SK-N-SH (cell line): ENCODE measurements at places on chromosomes 16 and 17. TPM values are rescaled to one million over a fixed set of nuclear protein-coding genes. Genes with fewer than 3 reads are reported as not detected.

DNA sequence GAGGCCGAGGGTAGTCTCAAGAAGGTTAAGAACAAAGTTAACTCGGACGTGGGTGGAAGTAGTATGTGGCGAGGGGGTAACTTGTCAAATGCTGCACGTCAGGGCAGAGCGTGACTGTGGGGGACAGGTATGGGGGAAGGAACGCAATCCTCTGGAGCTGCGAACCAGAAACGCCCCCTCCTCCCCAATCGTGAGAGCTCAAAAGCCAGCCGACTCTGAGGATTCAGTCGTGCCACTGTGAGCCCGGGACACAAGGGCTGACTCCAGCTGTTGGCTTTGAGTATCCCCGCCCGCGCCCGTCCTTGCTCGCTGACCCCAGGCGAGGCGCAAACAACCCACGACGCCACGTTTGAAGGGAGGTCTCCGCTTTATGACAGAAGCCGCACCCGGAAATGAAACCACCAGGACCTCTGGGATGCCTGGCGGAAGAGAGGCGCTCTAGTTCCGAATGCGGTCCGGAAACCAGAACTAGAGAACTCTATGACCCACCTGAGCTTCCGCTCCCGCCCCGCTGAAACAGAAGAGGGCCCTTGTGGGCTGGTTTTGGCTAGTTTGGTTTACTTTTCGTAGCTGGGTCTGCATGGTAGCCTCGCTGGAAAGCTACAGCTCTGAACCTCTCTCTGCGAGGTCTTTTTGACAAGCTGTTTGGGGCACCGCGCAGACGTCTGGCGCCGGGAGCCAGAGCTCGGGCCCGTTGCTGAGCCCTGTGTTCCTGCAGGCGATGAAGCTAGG lies at the start of gene PEX12:
Gene PEX12 (minus strand): TSS at position 375 of the 732 bp plus-strand sequence. CDS start 550 bp downstream, outside the sequence.
- peak; percentile 87 for DNase-seq

DNA sequence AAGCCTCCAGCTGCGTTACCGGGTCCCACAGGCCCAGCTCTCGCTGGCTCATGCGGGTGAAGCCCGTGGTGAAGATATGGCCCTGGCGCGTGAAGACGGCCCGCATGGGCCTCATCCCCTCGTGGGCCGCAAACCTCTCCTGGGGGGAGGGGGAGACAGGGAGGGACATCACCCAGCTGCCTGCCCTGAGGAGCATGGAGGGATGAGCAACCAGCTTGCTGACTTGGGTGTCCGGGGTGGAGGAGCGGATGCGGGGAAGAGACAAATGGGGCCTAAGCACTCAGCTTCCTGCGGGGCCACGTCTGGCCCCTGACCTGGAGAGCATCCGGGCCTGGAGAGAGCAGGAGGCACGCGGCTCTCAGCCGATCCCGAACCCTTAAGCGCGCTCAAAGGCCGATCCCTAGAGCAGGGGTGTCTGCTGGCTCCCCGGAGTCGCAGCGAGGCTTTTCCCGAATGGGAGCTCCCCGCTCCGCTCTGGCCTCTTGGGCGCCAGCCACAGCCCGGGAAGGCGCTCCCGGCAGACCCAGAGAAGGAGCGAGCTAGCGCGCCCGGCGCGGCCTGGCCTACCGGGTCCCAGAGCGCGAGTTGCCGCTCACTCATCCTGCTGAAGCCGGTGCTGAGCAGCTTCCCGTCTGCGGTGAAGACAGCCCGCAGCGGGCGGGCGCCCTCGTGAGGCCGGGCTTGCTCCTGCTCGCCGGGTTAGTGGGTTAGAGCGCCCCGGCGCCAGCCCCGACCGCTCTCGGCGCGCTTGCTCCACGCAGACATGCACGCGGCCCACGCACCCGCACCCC lies 5.0 kb downstream of the CORO6 start:
- DNase-seq, result no peak

The SRCIN1 gene
- 0.45 and 1.0 TPM in 2 replicates for polyA plus RNA-seq

The NGFR gene
- 0.44 and 0.76 TPM in 2 replicates for polyA plus RNA-seq

The RNF222 gene
- polyA plus RNA-seq, result not detected in 2 replicates

The KRTAP4-8 gene
- polyA plus RNA-seq, result not detected in 2 replicates

The TSPOAP1 gene
- 0.79 and 1.9 TPM in 2 replicates for polyA plus RNA-seq

The CCDC154 gene
- polyA plus RNA-seq, result 0.35 and 0.41 TPM in 2 replicates
